ENCODE measurements at places on chromosomes 1 and 21.
A peak's percentile ranks its signal among the peaks of the same experiment; 100 is the strongest.

DNA sequence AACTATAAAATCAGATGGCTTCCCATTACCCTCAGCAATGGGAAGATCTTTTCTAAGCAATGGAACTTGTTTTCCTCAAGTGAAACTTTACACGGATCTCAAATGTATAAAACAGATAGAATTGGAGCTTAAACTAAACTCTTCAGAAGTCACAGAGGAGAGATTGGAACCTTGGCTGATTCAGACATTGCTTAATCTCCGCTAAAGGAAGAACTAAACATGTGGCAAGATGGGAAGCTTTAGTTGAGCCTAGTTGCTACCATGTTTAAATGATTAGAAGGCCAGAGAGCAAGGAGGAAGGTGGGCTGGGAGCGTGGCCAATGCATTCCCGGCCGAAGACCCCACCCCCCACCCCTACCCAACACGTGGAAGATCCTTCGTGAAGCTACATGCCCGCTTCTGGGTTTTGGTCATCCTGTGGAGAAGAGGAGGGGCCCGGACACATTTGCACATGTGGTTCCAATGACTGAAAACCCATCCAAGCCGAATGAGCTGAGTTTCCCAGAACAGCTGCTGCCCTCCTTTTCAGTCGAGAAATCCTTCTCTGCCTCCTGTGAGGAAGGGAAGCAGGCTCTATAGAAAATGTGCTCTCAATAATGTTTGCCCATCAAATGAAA, 164.3 kb downstream of the MIS18A start:
- DNase-seq, result no peak

GRCh38 chr1:51850420-51851223, 27.9 kb downstream of the NRDC start:
- no peak for DNase-seq

- no peak for DNase-seq
Observed at GRCh38 chr21:18468790-18469189, 65.2 kb upstream of the TMPRSS15 start.

GRCh38 chr1:19936061-19936750, 12.8 kb upstream of the PLA2G2E start:
- DNase-seq, result no peak

DNA sequence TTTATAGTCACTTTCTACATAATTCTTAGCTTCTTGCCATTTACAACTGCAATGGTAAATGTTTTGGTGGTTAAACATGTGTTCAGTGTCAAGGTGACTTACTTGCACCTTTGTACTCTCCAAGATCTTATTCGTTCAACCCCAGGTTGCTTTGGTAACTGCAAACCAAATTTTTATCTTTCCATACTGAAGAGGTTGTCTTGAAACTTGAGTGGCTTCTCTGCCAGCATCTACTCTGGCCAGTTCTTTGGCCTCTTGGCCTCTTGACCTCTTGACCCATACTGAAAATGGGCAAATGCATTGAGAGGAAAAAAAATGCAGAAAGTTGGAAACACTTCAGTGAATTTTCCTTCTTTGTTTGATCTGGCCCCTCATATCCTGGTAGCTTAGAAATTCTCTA, 88.0 kb upstream of the LRRC7 start:
- no peak for DNase-seq

GRCh38 chr1:233443040-233443760, 115.7 kb downstream of the MAP3K21 start:
- no peak for DNase-seq

GRCh38 chr1:160542303-160542945, 19.4 kb upstream of the SLAMF6 start:
- no peak for DNase-seq

- DNase-seq, result no peak
Observed at GRCh38 chr1:212683357-212683722, 16.3 kb downstream of the BATF3 start.

DNA sequence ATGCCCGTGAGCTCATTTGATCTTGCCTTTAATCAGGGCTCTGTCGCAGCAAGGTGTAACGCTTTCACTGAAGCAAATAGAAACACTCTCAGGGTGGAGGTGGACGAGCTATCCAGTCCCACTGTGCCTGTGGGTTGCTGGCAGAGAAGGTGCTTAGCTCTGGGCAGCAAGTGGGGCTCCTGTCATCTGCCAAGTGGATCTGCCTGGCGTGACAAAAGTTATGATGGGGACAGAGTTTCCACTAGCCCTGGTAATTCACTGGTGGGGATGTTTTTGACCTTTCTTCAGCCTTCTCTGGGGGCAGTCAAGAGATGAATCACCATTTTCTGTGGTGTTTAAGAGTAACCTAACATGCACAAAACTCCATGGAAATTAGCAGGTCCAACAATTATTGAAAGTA, 71.3 kb upstream of the EDEM3 start:
- DNase-seq, result no peak

- no peak for DNase-seq
Observed at GRCh38 chr1:14055442-14056223, 355.6 kb downstream of the PRDM2 start.

GRCh38 chr1:101253976-101254674, 17.3 kb downstream of the S1PR1 start:
- no peak for DNase-seq

DNA sequence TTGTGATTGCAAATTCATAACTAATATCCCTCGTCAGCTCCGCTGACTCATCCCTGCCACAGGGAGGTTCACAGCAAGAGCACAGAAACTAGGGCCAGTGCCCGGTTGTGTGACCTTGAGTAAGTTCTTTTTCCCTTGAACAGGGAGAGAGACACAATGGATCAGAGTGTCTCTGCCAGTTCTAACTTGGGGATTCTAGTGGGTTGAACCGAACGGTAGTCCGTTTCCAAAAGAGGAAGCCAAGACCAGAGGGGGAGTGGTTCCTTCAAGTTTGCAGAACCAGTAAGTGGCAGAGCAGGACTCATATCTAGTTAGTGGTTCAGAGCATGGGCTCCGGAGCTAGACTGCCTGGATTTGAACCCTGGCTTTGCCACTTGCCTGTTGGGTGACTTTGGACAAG, 4.9 kb upstream of the SHISA4 start:
- peak; percentile 29 for DNase-seq

- DNase-seq, result no peak
Observed at GRCh38 chr1:95216292-95216990, 17.6 kb upstream of the RWDD3 start.

DNA sequence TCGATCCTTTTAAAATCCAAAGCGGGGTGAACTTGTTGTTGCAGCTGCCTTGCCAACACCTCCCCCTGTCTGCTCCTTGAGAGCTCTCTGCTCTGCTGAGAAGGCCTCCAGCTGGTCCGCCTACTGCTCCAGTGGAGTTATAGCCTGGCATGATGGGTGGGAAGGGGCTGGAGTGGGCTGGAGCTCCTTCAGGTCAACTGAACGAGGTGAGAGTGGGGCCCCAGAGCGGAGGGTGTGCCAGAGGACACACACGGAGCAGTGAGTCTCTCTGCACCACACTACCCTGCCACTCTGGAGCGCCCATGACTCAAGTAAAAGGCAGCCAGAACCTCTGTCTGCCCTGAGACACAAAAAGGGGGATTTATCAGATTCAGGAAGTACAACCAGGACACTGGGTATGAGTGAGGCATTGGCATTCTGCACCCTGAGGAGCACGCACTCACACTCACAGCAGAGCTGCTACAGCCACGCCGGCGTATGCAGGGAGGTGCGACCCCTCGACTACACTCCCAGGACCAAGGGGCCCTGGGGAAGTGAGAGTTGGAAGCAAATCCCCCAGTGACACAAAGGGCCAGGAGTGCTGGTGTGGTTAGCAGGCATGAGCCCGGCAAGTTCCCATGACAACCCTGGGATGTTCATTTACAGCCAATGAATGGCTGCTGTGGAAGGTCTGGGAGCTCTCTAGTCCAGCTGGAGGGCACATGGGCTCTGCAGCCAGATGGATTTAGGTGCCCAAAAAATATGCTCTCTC, 28.0 kb upstream of the EVA1B start:
- no peak for DNase-seq

DNA sequence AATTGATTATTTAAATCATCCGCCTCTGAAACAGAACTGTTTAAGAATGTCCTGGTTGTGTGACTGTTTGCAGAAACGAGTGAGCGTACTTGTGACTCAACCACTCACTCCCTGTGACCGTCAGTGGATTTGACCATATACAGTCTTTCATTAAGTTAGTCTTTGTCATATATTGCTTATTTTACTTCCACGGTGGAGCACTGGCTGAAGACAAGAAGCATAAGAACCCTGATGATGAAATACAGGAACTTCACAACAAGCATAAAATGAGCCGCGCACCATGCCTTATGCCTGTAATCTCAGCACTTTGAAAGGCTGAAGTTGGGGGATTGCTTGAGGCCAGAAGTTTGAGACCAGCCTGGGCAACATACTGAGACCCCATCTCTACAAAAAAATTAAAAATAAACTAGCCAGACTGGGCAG, 194.0 kb downstream of the TOMM20 start:
- DNase-seq, result no peak

GRCh38 chr21:25682382-25682781, 43.3 kb downstream of the JAM2 start:
- DNase-seq, result no peak

GRCh38 chr1:36711480-36711879, 228.8 kb upstream of the CSF3R start:
- DNase-seq, result no peak

- DNase-seq, result no peak
Observed at GRCh38 chr1:101167891-101168290, 68.9 kb upstream of the S1PR1 start.

DNA sequence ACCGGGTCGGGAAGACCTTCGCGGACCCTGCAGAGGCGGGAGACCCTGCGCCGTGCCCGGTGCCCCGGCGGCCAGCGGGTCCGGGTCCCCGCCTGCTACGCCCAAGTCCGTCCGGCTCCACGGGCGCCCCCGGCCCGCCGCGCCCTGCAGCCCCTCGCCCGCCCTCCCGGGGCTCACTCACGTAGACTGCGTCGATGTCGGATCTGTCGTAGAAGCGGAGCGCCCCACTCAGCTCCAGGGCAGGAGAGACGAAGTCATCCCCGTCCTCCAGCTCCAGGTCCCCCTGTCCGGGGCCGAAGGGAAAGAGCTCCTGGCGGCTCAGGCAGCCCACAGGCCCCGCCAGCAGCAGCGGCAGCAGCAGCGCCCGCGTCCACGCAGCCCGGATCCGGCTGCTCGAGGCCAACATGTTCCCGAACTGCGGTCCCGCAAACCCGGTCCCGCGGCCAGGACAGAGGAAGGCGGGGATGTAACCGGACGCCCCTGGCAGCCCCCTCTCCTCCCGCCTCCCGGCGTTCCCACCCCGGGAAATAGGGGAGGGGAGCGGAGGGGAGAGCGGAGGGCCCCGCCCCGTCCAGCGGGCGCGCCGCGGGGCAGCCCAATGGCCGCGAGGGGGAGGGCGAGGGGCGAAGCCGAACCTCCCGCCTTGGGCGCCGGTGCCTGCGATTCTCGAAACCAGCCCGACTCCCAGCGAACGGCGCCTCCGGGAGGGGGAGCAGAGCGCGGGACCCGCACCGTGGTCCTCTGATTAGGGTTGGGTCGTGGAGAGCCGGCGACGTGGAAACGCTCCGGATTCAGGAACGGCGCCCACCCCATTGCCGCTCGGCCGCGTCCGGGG, at the start of gene NID1:
Gene NID1, minus strand, starts transcription at position 417 of the 835 bp plus-strand sequence. Its CDS starts 11 bp downstream, at position 406.
- DNase-seq, result peak; percentile 65

- peak; percentile 30 for DNase-seq
Observed at GRCh38 chr1:244461245-244462071, at the start of gene CATSPERE. TSS of gene CATSPERE (plus strand) at chr1:244461273. CDS start at chr1:244461430, 157 bp downstream.

- DNase-seq, result no peak
Observed at GRCh38 chr1:200226268-200226968, 183.4 kb downstream of the ZNF281 start.

DNA sequence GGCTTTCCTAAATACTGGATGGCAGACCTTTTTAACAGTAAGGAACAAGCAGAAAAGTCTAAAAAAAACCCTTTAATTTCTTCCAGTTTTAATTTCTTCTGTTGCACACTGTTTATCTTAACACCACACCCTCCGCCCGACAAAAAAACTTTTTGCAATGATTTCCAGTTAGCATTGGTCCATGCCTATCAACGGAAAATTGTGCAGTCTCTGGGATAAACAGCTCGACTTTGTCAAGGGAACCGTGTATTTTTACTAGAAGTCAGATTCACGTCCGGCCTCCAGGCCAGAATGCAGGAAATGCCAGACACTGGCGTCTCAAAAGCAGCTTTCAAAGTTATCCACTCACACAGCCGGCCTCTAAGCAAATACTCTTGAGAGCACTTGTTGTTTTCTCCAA, 378 bp upstream of the NUP210L start:
- no peak for DNase-seq

- no peak for DNase-seq
Observed at GRCh38 chr1:67855961-67856360, 22.7 kb upstream of the GNG12 start.
